CD14-positive monocyte (primary cell): ENCODE measurements at places on chromosomes 6 and 20.

- no peak for DNase-seq
These were observed 8.2 kb downstream of the SPDEF start for GRCh38 chr6:34547701-34548644.

- DNase-seq = no peak
These were observed 19.3 kb downstream of the MYLK4 start for GRCh38 chr6:2731281-2731909.

DNA sequence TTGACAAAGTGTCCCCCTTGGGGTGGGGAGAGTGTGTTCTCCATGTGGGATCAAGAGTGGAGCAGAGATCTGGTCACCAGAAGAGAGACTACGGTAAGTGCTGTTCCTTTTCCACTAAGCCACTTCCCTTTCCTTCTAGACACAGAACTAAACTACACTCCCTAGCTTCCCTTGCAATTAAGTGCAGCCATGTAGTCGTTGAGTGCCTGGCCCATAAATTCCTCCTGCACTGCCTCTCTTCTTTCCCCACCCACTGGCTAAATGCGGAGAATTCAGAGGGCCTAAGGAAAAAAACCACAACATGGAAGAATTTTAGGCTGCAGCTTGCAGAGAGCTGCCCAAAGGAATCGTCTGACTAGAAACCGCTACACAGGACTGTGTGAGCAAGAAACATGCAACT lies 1.5 kb downstream of the WDR27 start:
- no peak for DNase-seq

DNA sequence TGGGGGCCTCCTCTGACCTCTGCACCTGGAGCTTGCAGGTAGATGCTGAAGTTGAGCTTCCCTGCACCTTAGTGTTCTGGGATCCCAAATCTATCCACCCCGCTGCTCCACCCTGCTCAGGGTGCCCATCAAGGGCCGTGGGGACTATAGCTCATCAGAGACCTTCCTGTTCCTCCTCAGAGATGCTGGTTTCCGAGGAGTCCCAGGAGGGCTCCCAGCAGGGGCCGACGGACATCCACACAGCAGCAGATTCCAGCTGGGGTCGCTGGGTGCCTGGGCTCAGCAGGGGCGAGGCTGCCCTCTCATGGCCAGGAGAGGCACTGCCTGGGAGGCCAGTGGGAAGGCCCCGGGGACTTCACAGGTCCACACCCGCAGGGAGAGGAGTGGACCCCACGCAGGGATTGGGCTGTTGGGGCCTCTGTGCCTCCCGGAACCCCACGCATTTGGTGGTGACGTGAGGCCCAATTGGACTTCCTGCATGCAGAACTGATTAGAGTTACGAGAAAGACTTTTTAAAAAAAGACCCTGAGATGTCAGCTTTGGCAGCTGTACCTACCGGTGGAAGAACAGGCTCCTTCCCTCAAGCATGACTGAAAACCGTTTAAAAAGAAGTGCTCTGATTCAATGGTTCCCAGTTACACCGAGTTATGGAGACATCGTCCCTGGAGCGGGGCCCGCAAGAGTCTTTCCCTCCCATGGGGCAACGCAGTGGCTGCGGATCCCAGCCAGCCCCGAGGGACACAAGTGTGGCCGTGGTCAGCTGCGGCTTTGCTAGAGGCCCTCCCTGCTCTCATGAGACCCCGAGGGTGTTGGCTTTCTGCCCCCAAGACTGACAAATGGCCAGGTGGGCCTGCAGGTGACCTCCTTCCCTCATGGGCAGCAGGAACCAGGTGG lies 25.3 kb upstream of the SLCO4A1 start:
- peak; percentile 83 for DNase-seq

GRCh38 chr6:53192682-53193188 lies 44.1 kb upstream of the GCM1 start:
- DNase-seq = no peak

- DNase-seq = peak; percentile 28
These were observed 77.6 kb downstream of the MLIP start for GRCh38 chr6:54188846-54189245.

DNA sequence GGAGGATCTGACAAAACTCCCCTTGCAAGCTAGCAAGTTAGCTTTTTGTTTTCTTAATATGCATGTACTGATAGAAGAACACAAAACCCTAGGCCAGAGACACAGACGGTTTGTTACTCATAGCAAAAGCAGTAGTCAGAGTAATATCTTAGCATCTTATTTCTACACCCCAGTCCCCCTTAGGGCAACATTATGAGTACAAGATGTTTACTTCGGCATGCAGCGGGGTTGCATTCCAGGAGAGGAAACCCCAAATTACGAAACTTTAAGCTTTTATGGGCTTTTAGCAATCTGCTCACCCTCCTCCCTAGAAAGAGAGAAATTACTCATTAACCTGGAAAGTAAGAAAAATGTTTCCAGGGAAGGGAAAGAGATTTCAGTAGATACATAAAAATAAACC lies 1286.9 kb downstream of the EPHA7 start:
- no peak for DNase-seq

DNA sequence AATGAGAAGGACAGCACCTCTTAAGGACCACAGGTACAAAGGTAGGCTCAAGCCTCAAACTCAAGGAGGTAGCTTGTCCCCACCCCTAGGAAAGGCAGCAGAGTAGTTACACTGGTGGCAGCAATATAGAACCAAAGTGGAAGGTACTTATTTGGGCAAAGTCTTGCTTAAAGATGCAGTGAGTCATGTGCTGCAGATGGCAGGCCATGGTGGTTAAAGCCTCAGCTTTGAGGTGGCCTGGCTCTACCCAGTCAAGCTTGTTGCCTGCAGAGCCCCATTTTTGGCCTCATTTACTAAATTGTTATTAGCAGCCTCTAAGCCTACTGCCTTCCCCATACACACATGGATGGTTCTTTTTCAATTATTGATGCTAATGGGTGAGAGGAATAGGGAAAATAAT lies 146.0 kb downstream of the ELOVL4 start:
- DNase-seq = no peak

DNA sequence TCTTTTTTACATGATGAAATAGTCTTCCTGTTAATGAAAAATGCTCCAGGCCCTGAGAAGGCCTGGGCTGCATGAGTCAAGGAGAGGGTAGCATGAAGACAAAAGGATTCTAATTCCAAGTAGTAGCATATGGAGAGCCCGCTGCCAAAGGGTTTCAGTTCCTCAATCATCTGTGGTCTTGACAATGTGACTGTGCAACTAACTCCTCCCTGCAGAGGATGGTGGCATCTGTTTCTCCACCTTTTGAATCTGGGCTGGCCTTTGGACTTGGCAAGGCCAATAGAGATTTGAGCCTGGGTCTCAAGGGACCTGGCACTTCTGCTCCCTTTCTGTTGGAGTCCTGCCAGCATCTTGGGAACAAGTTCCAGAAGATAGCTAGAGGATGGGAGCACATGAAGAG lies 35.1 kb upstream of the ANKEF1 start:
- peak; percentile 67 for DNase-seq

- no peak for DNase-seq
These were observed 207.7 kb upstream of the GJE1 start for GRCh38 chr6:141925001-141925400.

DNA sequence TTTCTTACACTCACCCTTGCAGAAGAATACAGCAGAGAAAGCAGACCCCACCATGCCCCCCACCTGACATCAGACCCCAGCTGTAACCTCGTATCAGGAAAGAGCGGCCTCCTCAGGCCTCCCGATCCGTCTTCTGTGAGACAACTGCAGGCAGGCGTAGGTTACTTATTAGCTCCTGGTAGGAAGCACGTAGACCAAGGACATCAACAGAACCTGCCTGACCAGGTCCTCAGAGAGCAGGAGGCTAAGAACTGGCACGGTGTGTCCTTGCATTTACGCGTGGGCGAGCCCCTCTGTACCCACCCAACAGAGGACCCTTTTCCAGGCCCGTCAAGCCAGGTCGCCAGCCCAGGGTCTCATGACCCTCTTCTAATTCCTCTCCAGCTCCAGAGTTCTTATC lies 51.0 kb downstream of the ABHD12 start:
- no peak for DNase-seq

- DNase-seq = no peak
These were observed 41.9 kb upstream of the TMEM170B start for GRCh38 chr6:11495565-11496145.

DNA sequence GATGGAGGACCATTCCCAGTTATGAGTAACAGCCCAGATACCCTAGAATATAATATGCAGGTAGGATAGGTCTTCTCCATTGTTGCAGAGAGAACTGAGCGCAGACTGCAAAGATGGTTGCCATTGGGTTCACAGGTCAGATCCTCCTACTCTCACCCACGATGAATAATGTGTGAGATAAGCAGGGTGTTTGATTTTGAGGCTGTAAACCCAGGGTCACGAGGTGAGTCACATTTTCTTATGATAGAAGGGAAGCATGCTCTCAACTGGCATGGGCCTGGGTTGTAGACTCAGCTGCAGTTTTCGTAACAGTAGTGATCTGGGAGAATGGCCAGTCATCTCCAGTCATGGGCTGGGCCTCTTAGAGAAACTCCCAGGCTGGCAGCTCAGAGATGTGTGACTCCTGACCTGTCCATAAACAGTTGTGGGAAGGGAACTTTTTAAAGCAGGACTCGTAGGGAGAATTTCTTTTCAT lies 74.2 kb downstream of the CD164 start:
- peak; percentile 77 for DNase-seq

DNA sequence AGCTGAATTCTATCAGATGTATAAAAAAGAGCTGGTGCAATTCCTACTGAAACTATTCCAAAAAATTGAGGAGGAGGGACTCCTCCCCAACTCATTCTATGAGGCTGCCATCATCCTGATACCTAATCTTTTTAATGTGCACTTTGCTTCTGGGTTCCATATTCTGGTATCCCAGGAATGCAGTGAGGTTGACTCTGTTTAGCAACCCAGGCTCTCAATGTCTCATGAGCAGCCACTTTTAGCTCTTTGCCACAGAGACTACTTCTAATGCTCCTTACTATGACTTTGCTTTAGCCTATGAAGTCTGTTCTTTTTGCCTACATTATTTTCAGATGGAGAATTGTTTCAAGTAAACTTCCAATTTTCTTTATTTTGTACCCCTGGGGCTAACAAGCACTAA lies 185.5 kb upstream of the NRSN1 start:
- DNase-seq = no peak
